Mammary epithelial cell (primary cell): ENCODE measurements at places on chromosomes 3 and 15.

GRCh38 chr3:39541917-39542329 is 74.4 kb downstream of the MOBP start:
- DNase-seq: no peak

DNA sequence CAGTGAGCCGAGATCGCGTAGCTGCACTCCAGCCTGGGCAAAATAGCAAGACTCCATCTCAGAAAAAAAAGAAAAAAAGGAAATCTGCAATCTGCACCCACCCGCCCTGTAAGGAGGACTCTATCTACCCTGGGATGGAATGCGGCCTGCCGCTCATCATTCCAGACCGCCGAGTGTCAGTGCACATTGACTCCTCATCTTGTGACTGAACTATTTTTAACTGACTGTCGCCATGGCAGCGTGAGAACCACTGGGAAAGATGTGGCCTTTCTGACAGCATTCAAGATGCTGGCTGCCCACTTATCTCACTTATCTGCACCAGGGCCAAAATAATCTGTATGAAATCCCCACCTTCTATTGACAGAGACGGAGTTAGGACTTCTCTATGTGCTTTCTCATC is 38.8 kb upstream of the ANKRD34C start:
- no peak for DNase-seq

GRCh38 chr15:77983091-77983707 is 94.3 kb downstream of the TBC1D2B start:
- no peak for DNase-seq

- DNase-seq: peak; percentile 15
These were observed 64.6 kb downstream of the CYP11A1 start for GRCh38 chr15:74302821-74303359.

- peak; percentile 99 for DNase-seq
These were observed 182.7 kb upstream of the GADL1 start for GRCh38 chr3:31077021-31077601.

- no peak for DNase-seq
These were observed 286.2 kb upstream of the UBE2E1 start for GRCh38 chr3:23519314-23520208.

DNA sequence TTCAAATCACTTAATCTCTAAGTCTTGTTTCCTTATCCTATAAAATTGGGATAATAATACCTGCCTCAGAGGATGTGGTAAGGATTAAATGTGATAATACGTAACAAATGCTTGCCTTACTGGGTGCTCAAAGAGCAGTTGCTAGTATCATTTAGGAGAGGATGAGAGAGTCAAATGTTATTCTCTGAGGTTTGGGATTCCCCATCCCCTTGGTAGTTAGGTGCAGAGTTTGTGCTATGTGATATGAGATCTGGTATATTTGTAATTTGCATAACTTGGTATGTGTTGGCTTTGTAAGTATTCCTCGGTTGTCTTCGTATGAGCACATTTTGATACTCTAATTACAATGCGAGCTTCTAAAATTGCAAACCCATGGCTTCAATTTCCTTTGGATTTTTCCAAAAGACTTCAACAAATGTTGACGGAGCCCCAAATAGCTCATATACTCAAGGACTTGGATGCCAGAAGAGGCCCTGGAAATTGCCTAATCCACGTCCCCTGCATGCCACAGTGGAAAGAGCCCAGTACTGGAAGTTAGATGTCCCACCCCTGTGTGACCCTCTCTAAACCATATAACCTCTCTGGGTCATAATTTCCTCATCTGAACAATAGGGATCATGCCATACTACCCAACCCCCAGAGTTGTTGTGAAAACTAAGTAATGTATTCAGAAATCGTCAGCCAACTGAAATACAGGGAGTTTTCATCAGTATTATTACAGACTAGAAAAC is 85.0 kb downstream of the FBN1 start:
- no peak for DNase-seq

DNA sequence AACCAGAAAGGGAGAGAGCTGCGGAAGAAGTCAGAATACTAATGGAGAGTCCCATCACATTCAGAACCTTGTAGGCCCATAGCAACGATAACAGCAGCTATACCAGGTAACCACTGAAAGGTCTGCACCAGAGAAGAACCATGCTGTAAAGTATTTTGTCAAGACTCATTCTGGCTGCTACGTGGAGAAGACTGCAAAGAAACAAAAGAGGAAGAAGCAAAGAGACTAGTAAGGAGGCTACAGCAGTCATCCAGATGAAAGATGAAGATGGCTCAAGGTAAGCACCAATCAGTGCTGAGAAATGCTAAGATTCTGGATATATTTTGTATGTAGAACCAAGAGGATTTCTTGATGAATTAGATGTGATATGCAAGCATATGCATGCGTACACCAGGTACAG is 39.6 kb downstream of the ACAP2 start:
- DNase-seq: no peak

GRCh38 chr15:69793781-69794451 is 303.8 kb downstream of the TLE3 start:
- DNase-seq: no peak

DNA sequence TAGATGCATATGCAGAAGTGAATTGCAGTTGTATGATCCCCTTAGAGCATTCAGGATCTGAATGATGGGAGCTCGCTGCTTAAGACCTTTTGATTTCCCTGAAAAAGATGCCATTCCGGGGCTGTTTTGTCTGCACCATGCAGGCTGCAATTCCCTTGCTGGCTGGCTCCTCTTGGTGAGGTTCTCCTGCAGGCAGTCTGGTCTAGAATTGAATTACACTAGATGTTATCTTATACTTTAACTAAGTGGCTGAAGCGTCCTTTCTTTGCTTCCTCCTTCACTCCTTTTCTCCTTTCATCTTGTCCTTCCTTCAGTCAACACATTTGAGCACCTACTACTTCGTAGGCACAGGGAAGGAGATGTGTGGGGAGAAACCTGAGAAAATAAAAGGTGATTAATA is 18.6 kb upstream of the MYZAP start:
- DNase-seq: no peak

DNA sequence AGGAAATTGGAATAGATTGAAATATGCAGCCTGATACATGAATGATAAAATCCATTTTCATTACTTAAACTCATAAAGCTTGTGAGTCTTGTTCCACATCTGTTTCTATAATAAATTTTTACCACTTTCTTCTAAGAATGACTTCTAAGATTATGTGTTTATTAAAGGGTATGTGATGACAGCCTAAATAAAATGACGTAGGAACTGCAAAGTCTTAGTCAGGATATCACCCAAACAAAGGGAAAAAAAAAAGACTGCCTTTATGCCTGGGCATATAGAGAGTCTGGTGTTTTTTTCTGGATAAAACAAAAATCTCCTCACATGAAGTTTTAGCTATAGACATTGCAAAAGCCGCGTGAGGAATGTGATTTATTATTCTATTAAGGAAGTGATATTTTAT is 844.0 kb downstream of the DIPK2A start:
- DNase-seq: no peak

GRCh38 chr3:111824351-111824750 is 34.7 kb upstream of the PHLDB2 start:
- DNase-seq: no peak

DNA sequence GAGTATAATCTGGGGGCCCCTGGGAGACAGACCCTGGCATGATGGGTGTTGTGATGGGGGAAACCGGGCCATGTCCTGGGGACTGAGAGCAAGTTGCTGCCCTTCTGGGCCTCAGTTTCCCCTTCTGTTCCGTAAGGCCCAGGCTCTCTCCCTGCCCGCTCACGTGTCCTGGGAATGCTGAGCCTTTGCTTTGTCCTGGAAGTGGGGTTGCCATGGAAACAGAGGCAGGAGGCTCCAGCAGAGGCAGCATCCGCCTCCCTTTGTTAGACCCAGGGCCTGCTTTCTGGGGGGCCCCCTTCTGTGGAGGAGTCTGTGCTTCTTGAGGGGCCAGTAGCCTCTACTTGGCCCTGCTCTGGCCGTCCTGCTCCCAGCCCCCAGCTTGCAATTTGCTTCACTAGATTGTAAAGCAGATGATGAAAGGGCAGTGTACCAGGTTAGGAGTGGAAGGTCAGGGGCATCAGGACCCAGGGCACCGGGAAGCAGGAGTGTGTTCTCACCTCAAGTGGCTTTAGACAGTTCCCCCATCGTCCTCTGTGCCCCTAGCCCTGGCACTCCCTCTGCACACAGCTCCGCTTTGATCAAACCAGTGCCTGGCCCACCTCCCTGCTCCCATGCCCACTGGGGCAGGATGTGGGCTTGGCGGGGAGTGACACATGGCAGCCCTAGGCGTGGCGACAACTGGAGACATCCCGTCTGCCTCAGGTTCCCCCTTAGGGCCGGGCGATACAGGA is 105.6 kb downstream of the FBLN2 start:
- no peak for DNase-seq

GRCh38 chr3:44136421-44136820 is 105.3 kb upstream of the TOPAZ1 start:
- peak; percentile 23 for DNase-seq

DNA sequence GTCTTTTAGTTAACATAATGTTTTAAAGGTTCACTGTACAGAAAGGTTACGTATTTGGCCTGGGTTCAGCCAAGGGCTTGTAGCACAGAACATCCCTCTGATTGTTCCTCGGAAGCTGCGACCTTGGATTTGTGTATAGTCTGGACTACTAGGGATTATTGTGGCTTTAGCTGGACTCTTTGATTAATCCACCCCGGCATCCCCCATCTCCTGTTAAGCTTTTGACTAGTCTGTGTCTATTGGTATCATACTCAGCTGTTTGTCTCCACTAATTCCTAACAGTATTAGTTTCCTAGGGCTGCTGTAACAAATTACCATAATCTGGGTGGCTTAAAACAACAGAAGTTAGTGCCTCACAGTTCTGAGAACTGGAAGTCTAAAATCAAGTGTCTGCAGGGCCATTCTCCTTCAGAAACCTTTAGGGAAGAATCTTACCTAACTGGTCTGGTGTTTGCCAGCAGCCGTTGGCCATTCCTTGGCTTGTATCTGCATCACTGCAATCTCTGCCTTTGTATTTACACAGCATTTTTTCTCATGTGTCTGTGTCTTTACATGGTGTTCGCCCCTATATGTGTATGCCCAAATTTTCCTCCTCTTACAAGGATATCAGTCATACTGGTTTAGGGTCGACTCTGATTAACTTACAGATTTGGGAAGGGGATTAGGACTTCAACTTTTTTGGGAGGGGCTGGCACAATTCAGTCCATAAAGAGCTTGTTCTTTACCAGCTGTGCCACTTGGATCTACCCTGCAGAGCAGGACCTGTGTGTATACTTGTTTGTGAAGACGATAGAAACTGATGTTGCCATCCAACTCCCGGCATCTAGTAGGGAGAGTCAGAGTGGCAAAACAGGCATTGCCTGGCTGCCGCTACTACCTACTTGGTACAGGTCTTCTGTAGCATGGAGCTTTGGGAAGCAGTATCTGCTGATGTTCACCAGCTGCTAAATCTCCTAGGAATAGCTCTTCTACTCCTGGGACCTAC is 117.8 kb downstream of the UBE2E2 start:
- no peak for DNase-seq

DNA sequence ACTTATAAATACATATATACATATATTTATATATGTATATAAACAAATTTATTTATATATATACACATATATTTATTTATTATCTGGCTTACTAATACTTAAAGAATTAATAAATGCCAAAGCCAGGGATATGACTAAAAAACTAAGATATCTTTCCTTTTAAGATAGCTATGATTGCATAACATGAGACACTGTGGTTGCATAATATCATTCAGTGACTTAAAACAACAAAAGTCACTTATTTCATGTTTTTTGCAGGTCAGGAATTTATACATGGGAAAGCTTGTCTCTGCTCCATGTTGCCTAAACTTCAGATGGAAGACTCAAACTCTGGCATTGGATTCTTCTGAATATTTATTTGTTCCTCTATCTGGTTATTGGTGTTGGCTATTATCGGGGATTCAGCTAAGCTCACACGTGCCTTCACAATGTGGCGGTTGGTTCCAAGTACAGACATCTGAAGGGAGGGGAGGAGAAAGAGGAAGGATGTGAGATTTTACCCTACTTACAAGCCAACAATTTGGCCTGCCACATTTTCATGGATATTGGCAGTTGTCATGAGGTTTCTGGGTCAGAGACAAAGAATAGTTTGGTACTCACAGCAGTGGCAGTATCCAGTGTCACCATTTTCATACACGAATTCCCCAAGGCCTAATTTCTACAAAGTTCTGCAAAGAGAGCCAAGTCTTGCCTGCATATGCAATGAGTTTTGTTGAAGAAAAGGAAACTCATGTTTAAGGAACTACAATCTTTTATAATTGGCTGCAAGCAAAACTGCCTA is 381.6 kb downstream of the EPHA3 start:
- DNase-seq: no peak

GRCh38 chr3:21564531-21564930 is 186.5 kb downstream of the ZNF385D start:
- no peak for DNase-seq

DNA sequence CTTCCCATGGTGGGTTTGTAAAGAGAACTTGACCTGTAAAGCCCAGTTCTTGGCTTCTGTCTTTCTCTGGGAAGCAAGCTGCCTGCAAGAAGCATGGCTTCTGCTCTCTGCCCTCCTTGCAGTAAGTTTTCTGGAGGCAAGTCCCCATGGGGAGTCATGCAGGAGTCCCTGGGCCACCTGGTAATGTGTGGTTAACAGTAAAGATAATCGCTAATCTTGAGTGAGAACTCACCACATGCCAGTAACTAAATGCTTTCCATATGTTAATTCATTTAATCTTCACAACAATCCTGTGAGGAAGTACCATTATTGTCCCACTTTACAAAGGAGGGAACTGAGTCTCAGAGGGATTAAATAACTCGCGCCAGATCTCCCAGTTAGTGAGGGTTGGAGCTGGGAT is 4.2 kb downstream of the CAPN3 start:
- no peak for DNase-seq

DNA sequence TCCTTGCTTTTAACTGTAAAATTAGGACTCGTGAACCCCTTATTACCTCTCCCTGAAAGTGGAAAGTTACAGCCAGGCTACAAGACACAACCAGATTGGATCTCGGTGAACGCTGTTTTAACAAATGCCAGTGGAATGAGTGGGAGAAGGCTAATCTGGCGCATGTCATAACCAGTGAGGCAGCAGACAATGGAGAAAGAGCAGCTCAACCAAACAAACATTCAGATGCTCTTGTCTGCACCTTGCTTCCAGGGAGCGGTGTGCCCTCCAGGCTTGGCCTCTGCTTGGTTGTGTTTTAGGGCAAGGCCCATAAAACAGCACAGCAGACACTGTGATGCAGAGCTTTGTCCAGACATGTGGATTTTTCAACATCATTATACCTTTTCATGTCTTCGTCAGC is 45.9 kb upstream of the ATP1B3 start:
- DNase-seq: peak; percentile 97

- DNase-seq: no peak
These were observed 44.1 kb downstream of the CPN2 start for GRCh38 chr3:194306771-194307640.

DNA sequence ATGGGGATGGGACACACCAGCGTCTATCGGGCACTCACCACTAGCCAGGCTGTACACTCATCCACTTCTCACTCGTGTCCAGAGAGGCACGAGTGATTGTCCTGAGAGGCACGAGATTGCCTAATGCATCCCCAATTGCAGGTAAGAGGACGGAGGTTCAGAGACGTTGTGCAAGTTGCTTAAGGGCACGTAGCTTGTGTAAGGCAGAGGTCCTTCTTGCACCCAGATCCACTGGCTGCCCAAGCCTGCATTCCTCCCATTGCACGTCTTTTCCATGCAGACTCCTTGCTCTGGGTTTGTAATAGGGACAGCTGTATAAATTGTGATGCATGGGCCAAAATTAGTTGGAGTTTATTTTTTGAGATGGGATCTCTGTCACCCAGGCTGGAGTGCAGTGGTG is 264.3 kb downstream of the PLCL2 start:
- DNase-seq: no peak
